ENCODE measurements at places on chromosomes 2 and 18.

DNA sequence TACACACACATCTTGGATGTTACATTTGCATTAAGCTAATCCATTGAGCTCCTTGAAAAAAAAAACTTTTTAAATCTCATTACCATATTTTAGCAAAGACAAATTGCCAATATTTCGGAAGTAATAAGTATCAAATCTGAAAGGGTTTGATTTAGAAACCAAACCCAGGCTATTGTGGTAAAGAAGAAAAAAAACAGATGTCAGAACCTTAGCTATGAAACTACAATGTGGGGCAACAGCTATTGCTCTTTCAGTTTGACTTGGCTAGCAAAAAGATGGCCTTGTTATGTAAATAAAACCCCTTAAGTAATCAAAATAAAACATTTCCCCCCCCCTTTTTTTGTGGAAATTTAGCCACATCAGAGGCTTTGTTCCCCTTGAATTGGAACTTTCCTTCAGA is 41.2 kb upstream of the REG3A start:
- no peak for DNase-seq

- DNase-seq: no peak
These were observed 202.2 kb downstream of the TNS1 start for GRCh38 chr2:217800433-217801114.

DNA sequence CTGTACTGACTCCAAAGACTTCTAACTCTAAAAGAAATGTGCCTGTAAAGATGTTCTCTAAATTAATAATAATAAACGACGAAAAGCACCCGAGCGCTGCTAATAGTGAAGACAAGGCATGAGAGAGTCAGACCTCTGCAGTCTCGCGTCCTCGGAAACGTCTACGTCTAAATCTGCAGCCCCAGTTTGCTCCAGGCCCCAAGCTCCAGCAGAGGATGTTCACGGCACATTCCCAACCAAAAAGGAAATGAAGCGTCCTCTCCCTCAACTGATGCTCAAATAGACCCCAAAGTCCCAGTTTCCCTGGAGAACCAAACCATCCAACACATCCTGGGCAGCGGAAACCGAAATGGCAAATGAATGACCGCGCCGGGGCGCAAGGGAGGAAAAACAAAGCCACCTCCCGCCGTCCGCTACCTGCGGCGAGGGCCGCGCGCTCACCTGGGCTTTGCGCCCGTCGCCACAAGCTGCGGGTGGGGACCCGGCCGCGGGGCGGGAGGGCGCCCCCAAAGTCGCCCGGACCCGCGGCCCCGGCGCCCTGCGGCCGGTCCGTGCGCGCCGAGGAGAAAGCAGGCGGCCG is 47.1 kb upstream of the CCDC150 start:
- DNase-seq: no peak

DNA sequence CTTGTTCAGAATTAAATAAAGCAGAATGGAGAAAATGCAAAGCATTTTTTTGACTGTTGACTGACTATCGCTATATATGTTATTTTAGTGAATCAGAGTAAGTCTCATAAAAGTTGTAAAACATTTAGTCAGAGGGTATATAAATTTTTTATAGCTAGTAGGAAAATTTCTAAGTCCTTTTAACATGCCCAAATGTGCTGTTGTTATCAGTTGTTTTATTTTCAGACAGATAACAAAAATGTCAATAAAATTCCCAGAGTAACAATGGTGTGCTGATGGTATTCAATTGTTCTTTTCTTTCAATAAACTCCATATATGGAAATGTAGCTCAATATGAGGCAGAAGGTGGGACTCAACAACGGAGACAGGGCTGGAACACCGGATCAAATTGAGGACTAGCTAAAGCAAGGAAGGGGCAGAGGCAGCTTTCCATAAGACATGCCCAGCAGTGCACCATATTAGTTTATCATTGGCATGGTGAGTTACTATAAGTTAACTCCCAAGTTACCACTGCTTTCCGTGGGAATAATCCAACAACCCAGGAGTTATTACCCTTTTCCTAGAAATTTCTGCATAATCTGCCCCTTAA is 26.6 kb downstream of the GULP1 start:
- no peak for DNase-seq

DNA sequence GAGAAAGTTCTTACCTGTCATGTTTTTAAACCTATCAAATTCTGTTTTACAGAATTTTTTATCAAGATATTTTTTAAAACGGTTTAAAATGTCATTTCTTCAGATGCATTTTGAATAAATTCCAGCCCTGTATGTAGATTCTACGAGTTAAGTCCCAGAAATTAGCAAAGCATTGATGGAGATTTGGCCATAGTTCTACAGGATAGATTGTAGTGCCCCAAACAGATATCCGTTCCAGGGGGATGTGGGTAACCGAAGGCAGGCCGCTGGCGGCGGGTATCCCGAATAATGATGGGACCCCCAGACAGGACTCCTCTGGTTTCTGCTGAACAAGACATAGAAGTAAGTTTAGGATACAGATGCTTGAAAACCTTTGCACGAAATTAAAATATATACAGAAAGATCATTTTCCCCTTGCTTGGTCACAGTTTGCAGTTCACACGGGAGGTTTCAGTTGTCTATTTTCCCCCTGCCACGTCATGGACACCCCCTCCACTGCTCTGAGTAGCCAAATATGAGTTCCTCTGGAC is 755 bp downstream of the NOL4 start:
- no peak for DNase-seq

- no peak for DNase-seq
These were observed 221.9 kb downstream of the TSN start for GRCh38 chr2:121977326-121977725.

GRCh38 chr2:237101118-237101979 is 15.7 kb downstream of the COPS8 start:
- DNase-seq: no peak

- no peak for DNase-seq
These were observed 96.2 kb upstream of the B3GNT7 start for GRCh38 chr2:231299267-231299666.

DNA sequence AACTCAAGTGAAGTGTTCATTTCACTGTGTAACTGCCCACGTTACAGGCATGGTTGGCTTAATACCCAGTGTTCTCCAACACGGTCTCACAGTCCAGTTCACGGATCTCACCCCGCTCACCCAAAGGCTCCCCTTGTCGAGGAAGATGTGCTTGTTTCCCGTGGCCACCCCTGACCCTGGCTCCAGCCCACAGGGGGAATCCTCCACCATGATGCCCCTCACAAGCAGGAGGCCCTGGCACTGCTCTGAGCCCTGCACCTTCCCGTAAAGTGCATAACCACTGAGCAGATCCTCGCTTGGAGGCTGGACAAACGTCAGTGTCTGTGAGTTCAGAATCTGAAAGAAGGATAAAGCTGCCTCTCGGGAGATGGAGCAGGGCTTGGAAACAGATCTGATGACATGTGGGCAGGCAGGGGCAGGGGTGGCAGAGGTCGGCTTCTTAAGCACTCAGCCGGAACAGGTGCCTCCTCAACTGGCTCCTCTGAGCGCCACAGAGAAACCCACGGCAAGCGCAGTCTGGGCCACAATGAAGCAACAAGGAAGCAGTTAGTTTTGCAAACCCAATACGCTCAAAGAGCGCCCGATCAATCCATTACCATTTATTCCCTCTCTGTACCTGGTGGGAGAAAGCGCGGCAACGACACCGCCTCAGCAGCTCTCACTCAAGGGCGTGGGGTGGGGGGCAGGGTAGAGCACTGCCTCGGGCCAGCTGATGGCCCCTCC is 17.6 kb downstream of the HDAC4 start:
- DNase-seq: no peak

DNA sequence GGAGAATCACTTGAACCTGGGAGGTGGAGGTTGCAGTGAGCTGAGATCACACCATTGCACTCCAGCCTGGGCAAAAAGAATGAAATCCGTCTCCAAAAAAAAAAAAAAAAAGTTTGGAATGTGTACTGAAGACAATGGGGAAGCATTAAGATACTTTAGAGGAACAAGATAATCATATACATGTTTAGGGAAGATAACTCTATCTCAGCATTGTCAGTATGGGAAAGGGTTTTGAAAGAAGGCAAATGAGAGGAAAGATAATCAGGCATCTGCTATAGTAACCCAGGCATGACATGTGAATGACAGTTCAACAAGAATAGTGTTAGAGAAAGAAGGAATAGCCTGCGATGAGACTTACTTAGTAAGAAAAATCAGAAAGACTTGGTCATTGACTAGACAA is 112.0 kb downstream of the ATAD2B start:
- DNase-seq: no peak

DNA sequence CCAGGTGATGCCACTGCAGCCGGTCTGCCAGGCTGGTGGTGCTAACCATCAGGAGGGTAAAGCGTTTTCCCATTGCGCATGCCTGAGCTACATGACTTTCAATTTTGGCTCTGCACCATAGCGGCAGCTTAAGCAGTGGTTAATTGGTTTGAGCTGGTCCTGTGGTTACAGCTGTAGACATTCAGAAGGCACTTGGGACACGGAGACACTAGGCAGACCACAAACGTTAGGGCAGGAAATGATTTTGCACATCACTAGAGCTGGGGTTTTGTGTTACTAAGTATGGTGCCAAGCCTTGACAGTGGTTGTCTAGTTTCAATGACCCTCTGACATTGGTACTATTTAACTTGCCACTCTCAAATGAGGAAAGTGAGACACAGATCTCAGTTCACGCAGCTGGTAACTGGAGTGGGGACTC is 28.9 kb upstream of the CNOT11 start:
- no peak for DNase-seq

DNA sequence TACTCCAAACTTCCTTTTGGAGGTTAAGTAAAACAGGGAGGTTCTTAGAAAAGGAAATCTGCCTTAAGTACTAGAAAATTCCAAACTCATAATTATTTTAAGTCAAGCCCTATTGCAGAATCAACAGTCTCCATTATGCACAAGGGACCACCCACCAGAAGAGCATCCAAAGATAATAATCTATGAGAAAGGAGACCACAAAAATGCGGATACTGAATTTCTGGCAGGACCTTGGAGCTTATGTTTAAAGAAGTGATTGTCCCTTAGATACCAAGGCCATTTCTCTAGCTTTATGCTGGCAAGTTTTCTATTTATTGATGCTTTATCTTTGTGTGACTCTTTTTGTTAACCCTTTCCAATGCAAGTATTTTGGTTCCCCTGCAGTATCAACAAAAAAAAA is 404.0 kb upstream of the MMADHC start:
- no peak for DNase-seq

GRCh38 chr2:40304340-40304739 is 147.6 kb downstream of the SLC8A1 start:
- DNase-seq: no peak

DNA sequence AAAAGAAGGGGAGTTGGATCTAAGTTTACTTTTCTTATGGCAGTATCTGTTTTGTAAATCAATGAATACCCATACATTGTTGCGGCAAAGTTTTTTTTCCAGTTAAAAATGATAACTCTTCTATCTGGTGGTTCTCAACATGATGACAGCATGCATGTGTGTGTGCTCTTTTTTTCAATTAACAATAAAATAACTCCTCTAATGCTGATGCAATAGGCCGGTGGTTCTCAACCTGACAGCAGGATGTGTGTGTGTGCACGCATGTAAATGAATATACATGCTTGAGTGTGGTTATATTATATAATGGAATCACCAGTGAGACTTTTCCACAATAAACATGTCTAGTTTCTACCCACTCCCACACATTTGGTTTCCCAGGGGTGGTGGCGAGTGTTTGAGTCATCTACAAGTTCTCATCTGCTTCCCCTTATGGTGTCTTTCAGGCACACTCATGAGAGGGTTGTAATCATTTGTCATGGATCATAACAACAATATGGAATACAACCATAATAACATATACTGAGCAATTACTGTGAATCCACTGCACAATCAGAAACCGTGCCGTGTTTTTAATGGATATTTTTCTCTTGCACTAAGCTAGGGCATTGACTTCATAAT is 31.2 kb downstream of the PARD3B start:
- DNase-seq: no peak

- DNase-seq: no peak
These were observed 140.9 kb upstream of the TANK start for GRCh38 chr2:161019311-161019710.

DNA sequence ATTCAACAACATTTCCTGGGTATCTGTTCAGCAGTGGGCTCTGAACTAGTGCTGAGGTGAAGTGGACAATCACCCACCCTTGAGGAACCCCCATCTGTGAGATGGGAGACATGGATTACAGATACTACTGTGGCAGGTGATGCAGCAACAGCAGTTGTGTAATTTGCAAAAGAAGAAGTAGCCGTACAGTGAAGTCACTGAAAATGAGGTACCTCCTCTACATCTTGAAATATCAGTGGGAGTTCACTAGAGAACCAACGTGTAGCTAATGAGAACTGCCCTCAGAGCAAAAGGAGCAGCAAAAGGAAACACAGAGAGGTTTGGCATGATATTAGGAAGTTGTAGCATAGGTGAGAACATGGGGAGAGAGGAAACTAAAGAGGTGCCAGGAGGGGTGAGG is 41.3 kb downstream of the VSNL1 start:
- DNase-seq: no peak

- DNase-seq: no peak
These were observed 328.7 kb upstream of the FAM98A start for GRCh38 chr2:33927756-33928155.

- no peak for DNase-seq
These were observed 24.2 kb upstream of the RHOB start for GRCh38 chr2:20422402-20423271.

DNA sequence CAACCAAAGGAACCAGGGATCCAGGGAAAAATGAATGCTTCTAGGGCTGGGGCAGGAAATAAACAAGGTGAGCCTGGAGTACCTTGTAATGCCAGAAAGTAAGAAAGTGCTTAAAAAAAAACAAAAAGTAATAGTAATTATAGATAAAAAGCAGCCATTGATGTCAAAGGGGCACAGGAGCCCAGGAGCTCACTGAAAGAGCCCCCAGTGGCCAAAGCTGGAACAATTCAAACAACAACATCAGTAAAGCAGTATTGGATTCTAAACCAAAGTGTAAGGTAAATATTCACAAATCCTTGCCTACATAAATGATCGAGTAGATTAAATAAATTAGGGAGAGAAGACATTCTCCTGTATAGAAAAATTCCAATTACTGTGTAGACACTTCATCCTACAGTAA is 114.3 kb upstream of the ARL4C start:
- no peak for DNase-seq

GRCh38 chr2:241108271-241109209 is 6.5 kb upstream of the MTERF4 start:
- no peak for DNase-seq

GRCh38 chr2:9274701-9275343 is 68.2 kb downstream of the ASAP2 start:
- DNase-seq: no peak

DNA sequence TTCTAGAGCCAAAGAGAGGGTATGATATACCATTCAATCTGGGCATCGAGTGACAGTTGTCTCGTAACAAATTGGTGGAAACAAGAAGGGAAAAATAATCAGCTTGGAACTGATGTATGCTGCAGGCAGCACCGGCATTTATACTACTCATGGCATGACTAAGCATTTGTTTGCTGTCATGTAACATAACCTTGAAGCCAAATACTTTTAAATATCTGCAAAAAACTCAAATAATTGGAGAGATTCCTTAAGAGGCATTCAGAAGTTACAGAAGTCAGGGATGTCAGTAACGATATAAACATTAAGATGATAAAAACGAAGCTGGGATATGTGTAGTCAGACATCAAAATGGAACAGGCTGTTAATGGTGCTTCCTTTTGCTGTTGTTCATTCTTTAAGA is 157.3 kb upstream of the MMADHC start:
- DNase-seq: no peak

GRCh38 chr2:225293638-225294037 is 105.9 kb upstream of the NYAP2 start:
- DNase-seq: no peak

All from retinal pigment epithelial cell (primary cell).